ENCODE measurements at places on chromosomes 11 and 22.
A peak's percentile ranks its signal among the peaks of the same experiment; 100 is the strongest.

DNA sequence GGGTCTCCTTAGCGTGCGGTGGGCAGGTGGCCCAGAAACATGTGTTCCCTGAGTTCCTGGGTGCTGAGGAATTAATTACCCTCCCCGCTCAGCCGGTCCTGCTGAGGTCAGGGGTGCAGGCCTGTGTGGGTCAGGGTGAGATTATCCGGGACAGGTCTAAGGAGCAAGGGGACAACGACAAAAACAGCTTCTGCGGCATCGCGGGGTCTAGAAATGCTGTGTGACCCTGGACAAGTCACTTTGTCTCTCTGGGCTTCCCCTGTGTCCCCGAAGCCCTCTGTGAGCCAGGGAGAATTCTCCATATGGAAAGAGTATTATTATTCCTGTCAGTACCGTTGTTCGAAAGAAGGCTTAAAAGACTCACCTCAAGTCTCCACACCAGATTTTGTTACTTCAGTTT is 186.1 kb downstream of the MN1 start:
- no peak for DNase-seq

DNA sequence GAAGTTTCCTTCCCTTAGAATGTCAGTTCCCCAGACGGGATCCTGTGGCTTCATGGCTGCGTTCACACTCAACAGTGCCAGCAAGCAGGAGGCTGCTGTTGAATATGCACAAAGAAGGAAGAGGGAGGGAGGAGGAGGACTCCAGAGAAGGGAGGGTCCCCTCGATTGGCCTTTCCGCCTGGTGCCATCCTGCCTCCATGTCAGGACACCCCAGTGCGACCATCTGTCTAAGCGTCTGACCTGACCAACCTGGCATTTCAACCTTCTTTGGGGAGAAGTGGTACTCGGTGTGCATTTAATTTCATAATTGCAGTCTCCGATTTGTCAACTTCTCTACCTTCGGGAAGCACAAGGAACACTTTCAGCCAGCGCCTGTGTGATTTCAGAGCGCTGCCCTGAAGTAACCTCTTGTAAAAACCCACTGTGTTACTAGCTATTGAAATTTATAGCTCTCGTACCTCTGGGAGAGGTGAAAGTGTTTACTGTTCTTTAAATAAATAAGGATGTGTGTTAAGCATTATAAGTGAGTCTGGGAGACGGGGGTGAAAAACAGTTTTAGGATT is 1491.9 kb downstream of the TBC1D22A start:
- no peak for DNase-seq

GRCh38 chr11:67044496-67044895 is 12.2 kb upstream of the RHOD start:
- no peak for DNase-seq

DNA sequence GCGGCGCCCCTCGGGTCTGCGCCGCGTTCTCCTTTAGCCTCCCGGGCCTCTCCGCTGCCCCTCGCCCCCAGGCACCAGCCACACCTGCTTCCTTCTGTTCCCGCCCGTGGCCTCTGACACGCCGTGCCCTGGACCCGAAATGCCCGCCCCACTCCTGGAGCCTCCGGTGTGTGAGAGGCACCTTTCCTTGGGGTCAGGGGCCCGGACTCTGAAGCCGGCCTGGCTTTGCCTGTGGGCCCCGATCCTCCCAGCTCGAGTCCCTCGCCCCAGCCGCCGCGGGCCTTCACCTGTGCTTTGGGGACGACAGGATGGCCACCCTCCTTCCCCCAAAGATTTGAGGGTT is 661 bp upstream of the CDPF1 start:
- DNase-seq, result no peak

DNA sequence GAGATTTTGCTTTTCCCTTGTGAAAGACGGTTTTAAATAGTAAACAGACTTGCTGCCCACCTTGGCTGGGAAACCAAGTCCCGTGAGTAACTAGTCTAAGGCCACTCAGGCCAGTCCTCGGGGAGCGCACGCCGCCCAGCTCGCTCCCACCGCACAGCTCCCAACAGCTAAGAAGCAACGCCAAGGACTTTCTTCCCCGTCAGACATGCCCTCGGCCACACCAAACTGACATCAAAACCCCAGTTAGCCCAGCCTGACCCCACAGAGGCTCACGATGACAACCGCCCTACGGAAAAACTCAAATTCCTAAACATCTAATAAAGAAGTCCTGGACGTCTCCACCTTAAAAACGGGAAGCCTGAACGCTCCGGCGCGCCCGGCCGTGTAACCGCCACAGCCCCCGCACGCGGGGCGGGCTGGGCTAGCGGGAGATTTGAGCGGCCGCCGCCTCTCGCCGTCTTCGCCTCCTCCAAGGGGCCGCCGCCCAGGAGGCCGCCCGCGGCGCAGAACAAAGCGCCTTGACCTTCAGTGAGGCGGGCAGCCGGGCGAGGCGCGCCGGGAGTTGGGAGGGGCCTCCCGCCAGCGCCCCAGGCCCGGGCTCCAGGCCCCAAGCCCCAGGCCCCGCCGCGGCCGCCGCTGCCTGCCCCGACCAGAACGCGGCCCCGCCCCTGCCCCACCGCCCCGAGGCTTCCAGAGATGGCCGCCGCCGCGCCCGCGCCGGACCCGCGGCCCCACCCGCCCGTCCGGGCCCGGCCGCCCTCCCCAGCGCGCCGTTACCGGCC is 486 bp downstream of the NAP1L4 start:
- peak; percentile 68 for DNase-seq

GRCh38 chr22:47192651-47193437 is 430.4 kb downstream of the TBC1D22A start:
- DNase-seq, result no peak

- DNase-seq, result no peak
These were observed 2.0 kb downstream of the PARVG start for GRCh38 chr22:44182588-44183286.

- DNase-seq, result peak; percentile 96
These were observed 8.9 kb upstream of the FXYD2 start for GRCh38 chr11:117833401-117833891.

- DNase-seq, result no peak
These were observed 20.1 kb downstream of the EED start for GRCh38 chr11:86264649-86265048.

DNA sequence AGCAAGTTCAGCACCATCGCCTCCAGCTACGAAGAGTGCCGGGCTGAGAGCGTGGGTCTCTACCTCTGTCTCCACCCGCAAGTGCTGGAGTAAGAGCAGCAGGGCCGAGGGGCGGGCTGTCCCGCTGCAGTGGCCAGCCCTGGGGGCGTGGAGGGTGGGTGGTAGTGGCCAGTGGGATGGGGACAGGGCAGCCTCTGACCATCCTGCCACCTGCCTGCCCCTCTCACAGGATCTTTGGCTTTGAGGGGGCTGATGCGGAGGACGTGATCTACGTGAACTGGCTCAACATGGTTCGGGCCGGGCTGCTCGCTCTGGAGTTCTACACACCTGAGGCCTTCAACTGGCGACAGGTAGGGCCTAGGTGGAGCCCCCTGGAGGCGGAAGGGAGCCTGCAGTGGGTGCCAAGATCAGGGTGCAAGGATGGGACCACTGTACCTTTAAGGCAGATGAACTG is 15.0 kb upstream of the BBS1 start:
- no peak for DNase-seq

- DNase-seq, result peak; percentile 97
These were observed 39.7 kb upstream of the TH start for GRCh38 chr11:2211113-2211971.

DNA sequence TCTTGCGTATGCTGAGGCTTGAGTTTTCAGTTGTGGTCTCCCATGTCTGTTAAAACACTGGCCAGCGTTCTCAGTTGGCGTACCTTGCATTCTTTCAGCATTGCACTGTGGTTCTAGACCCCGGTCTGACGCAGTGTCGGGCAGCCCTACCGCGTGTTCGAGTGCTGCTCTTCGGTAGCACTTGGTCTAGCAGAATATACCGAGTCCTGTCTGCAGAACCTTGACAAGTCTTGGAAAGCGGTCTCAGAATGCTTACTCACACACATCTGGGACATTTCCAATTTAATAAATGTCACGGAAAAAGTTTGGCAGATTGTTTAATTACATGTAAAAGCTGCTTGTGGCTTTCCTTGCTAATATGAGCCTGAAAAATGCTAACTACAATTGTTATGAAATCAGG is 32.6 kb downstream of the PPFIA1 start:
- no peak for DNase-seq

GRCh38 chr11:128888034-128888985 is 2.8 kb upstream of the KCNJ5 start:
- DNase-seq, result no peak

DNA sequence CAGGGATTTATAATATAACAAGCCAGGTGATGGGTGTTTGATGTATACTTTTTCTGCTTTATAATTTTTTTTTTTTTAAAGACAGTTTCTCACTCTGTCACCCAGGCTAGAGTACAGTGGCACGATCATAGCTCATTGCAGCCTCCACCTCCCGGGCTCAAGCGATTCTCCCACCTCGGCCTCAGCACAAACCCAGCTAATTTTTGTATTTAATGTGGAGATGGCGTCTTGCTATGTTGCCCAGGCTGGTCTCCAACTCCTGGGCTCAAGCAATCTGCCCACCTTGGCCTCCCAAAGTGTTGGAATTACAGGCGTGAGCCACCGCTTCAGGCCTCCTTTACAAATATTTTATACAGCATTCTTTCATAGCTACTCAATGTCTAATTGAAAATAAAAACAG is 48.6 kb downstream of the MORC2 start:
- DNase-seq, result no peak

DNA sequence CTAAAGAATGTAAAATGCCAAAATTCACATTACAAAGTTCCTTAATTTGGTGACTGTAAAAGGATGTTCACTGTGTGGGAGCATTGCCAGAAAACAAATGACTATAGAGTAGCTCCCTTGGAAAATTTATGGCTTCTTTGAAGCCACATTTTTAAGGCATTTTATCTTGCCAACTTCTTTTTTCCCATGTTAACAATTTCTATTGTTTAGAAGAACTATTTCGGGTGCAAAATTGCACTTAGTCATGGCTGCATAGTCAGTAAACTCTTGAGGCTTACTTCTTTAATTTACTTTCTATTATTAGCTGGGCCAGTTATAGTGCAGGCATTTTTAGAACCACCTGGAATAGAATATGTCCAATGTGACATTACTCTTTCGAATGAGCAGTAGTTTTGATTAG is 515.3 kb downstream of the JRKL start:
- DNase-seq, result no peak

GRCh38 chr11:85316967-85317366 is 310.2 kb downstream of the DLG2 start:
- DNase-seq, result peak; percentile 12

DNA sequence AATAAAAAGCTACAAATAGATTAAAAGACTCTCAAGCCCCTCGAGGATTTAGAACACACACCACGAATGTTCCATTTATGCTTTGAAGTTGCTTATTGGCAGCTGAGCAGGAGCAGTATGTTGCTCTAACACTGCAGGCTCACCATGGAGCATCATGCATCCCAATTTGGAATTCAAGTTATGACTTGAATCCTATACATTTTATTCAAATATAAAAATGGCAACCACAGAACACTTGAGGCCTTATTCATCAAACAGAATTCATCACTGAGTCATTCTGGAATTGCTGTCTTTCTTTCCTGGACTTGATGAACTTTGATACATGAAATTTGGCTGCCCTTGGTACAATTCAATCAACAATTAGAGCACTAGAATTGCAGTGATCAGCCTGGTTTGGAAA is 24.5 kb upstream of the BLID start:
- no peak for DNase-seq

GRCh38 chr11:122162095-122162494 is 46.1 kb upstream of the BLID start:
- DNase-seq, result no peak

DNA sequence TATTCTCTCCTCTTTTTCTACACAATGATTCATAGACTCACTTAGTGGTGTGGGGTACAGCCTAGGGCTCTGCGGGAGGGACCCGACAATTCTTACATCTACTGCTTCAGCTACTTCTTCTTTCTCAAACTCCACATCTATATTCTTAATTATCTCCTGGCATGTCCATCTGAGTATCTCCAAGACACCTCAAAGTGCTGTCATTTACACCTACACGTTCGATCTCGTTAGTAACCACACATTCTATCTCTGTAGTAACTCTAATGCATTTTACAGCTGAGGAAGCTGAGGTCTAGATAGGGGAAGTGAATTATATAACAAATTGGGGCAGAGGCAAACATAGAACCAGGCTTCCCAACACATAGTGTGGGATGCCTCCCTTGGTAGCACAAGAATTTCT is 27.7 kb upstream of the RRM1 start:
- no peak for DNase-seq

DNA sequence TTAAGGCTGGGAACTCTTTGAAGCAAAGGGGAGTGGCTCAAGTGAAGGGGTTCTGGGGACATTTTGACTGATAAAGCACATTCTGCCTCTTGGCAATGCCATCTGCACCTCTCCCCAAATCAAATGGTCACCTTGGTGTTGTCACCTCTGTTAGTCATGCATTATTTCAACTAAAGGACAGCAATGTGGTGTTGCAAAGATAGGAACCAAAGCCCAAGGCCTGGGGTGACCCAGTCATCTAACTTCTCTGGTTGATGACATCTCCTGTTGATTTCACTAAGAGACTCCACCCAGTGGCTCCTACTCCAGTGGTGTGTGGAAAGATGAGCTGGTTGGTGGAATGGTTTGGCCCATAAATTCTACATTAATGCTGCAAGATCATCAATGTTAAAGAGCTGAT is 7.8 kb upstream of the MS4A1 start:
- no peak for DNase-seq

DNA sequence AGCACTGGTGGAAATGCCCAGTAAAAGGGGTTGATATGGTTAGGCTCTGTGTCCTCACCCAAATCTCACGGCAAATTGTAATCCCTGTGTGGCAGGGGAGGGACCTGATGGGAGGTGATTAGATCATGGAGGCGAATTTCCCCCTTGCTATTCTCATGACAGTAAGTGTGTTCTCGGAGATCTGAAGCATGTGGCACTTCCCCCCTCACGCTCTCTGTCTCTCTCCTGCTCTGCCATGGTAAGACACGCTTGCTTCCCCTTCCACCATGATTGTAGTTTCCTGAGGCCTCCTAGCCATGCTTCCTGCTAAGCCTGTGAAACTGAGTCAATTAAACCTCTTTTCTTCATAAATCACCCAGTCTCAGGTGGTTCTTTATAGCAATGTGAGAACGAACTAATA is 37.4 kb downstream of the PACSIN2 start:
- DNase-seq, result no peak

DNA sequence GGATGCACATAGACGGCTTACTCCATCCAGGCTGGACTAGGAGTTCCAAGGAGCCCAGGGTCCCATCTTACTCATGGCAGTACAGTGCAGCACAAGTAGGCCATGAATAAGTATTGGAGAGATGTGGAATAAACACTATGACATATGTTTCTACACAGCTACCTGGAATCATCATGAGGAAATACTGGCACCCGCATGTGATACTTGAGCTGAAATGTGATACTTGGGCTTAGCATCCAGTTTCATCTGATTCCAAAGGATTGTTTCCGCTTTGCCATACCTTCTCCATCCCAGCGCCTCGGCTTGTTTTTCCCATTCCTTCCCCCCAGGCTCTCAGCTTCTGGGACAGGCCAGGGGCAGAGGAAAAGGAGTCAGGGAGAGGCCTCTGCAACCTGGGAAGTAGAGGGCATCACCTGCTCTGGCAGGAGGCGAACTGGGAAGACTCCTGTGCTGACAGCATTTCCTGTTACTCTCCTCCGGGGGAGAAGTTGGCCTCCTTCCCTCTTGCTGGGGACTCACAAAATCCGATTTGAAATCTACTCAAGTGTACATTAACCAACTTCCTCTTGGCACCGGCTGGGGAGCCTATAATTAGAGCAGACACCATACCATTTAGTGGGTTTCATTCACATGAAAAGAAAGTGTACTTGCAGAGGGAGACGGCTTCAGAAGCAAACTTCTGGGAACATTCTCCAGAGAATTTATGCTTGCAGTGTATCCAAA is 187.8 kb downstream of the MIAT start:
- DNase-seq, result peak; percentile 2

- no peak for DNase-seq
These were observed 5.4 kb upstream of the SAC3D1 start for GRCh38 chr11:65035579-65035978.

Measured in COR-L47 (cell line).